ENCODE measurements at places on chromosomes 7 and 10.

GRCh38 chr7:824664-825063 is 7.6 kb upstream of the SUN1 start:
- DNase-seq, result no peak

DNA sequence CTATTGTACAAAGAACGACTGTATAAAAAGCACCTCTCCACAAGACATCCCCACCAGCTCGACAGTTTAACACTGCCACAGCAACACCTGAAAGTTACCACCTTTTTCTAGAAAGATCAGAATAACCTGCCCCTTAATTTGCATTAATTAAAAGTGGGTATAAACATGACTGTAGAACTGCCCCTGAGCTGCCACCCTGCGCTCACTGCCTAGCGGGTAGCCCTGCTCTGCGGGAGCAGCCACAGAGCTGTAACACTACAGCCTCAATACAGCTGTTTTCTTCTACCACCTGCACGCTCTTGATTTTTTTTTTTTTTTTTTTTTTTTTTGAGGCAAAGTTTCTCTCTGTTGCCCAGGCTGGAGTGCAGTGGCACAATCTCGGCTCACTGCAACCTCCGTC is 140.9 kb downstream of the PARD3 start:
- DNase-seq, result no peak

DNA sequence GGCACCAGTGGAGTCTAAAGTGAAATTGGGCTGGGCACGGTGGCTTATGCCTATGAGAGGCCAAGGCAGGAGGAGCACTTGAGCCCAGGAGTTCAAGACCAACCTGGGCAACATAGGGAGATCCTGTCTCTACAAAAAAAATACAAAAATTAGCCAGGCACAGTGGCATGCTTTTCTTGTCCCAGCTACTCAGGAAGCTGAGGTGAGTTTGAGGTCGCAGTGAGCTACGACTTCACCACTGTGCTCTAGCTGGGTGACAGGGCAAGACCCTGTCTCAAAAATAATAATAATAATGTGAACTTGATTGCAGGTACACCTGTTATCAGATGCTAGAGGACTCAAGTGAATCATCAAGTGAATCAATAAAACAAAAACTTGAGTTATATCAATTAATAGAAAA is 108.0 kb downstream of the BTAF1 start:
- DNase-seq, result no peak

DNA sequence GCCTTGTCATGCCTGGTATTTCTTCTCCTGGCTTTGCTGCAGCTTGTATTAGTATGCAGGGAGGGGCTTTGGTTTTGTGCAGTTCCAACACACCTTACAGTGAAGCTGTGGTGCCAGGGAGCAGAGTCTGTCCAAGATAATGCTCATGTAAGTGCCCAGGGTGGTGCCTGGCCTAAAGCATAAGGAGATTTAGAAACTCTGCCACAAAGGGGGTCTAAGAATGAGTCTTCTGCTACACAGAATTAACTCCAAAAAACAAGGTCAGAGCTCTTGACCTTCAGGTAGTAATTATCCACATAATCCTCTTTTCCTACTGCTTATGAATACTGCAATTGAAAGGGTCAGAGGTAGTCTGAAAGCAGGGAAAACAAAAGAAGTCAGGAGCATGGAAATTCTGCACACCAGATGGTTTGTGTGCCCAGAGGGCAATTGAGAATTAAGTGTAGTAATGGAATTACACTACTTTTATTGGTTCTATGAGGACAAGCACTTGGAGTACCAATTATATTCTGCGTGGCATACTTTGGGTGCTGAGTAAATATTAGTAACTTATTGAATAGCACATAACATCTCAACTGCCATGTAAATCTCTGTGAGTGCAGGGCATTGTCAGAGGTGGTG is 121.5 kb downstream of the KAT6B start:
- DNase-seq, result no peak

DNA sequence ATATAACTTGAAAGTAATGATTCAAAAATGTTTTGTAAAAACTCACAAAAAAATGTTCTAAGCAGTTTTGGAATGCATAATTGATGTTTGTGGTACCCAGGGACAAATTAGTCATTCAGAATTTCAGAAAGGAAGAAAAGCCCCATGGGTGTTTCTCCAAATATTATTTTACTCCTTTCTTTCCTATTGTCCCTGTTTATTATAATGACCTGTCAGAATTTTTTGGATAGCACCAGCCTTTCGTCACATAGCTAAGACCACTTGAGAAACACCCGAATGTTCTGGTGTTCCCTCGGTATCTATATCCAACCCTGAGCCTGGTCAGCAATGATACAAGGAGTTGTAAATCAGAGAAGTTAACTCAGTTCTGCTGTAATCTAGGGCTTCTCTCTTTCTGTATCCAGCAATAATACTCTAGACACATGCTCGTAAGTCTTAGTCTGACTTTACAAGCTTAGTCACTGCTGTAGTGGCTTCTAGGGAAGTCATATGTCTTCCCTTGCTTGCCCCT is 64.8 kb upstream of the MEOX2 start:
- DNase-seq, result no peak

DNA sequence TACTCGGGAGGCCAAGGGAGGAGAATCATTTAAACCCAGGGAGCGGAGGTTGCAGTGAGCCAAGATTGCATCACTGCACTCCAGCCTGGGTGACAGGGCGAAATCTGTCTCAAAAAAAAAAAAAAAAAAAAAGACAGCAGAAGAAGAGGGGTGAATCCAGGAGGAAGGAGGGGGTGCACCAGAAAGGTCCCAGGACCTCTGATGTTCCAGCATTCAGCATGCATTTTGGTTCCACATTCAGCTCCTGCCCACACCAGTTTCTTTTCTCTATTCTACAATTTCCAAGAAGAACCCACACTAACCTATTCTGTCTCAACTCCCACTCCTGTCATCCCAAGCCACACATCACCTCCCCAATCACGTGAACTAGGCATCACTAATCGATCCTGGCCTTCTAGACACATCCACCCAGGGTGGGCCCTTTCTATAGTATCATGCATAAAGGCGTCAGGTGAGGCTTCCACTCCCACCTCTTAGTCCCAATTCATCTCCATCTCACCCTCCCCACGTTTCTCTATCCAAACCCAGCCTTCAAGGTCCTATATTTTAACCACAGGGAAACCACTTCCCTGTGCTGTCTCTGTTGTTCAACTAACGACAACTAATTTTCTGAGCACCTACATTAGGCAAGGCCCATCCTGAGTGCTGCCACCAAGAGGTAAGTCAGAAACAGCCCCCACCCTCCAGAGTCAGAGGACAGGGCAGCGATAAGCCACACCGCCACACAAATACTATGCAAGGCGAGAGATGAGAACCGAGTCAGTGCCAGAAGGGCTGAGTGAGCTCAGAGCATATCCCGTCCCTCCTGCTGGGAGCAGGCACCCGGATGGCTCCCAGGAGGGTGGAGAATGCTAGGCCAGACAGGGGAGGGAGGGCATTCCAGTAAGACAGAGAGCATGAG is 2.2 kb downstream of the ANXA11 start:
- DNase-seq, result no peak

GRCh38 chr10:94683214-94684054 is at the start of gene CYP2C18:
TSS of gene CYP2C18 (plus strand) at chr10:94683729. CDS start at chr10:94683820, 91 bp downstream.
- no peak for DNase-seq

DNA sequence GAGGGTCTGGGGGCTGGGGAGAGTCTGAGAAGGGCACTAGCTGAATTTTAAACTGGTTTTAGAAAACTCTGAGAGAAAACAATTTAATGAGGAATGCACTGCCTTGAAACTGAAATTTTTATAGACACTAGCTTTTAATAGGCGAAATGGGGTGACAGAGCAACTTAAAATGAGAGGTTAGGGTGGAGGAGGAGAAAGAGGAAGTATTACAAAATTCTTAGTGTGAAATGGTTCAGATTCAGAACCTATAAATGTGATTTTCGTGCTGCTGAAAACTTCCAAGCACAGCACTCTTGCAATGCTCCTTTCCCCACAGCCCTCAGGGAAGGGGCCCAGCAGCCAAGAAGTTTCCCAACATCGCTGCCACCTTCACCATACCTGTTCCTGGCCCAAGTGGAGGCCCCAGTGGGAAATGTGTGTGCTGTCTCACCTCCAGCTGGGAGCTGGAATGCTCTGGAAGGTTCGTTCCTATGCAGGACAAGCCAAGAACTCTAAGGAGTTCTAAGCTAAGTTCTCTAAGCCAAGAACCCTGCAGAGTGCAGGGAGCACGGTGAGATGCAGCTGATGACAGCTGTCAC is 60.0 kb downstream of the ATXN7L1 start:
- no peak for DNase-seq
